ENCODE measurements at places on chromosomes 2 and 18. TPM values are rescaled to one million over a fixed set of nuclear protein-coding genes. Genes with fewer than 3 reads are reported as not detected.

The LYG1 gene
- 0.35 TPM for total RNA-seq

The NLRC4 gene
- not detected for total RNA-seq

GRCh38 chr2:15940661-15941480 lies 521 bp downstream of the MYCN start:
- H3K4me1 ChIP-seq: no peaks in the 10 kb centered on the region
- no peak for DNase-seq
- H3K36me3 ChIP-seq: peaks cover 14% of the 10 kb centered on the region
- peak overlapping the region; percentile 98 for H3K27ac ChIP-seq
- H3K4me3 ChIP-seq: peak overlapping the region; percentile 87

DNA sequence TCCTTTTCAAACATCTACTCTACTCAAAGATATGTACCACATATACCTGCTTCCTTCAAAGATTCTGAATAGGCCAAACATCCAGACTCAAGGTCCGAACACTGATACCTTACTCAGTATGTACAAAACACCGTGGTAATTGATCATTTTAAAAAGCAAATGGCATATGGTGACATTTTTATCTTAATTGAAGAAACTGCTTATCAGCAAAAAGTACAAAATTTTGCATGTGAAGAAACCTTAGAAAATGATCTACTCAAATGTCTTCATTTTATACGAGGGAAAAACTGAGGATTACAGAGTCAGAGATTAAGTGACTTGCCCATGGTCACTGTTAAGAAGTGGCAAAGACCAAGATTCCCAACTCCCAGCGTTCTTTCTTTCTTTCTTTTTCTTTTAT lies 133.0 kb downstream of the CACNB4 start:
- H3K4me1 ChIP-seq: no peaks in the 10 kb centered on the region
- no peak overlapping the region for H3K4me3 ChIP-seq
- no peaks in the 10 kb centered on the region for H3K36me3 ChIP-seq

DNA sequence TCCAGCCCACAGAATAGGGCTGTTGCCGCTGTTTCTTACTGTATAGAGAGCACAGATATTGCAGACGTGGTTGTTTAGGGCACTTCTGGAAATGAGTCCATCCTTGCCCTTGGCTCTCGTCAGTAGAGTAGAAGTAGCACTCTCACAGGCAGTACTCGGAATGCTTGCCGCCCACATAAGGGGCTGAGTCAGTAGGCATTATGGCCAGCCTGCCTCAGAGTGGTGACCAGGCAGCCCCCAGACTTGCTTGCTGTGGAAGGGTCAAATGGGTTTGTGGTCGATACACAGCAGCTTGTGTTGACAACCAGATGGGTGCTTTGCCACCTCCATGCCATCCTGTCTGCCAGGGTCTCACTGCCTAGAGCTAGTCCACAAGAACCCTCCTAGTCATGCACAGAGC lies 38.7 kb downstream of the PLEKHB2 start:
- H3K27me3 ChIP-seq: no peaks in the 10 kb centered on the region
- H3K27ac ChIP-seq: no peak overlapping the region
- peaks cover 3% of the 10 kb centered on the region for H3K4me1 ChIP-seq
- DNase-seq: no peak

DNA sequence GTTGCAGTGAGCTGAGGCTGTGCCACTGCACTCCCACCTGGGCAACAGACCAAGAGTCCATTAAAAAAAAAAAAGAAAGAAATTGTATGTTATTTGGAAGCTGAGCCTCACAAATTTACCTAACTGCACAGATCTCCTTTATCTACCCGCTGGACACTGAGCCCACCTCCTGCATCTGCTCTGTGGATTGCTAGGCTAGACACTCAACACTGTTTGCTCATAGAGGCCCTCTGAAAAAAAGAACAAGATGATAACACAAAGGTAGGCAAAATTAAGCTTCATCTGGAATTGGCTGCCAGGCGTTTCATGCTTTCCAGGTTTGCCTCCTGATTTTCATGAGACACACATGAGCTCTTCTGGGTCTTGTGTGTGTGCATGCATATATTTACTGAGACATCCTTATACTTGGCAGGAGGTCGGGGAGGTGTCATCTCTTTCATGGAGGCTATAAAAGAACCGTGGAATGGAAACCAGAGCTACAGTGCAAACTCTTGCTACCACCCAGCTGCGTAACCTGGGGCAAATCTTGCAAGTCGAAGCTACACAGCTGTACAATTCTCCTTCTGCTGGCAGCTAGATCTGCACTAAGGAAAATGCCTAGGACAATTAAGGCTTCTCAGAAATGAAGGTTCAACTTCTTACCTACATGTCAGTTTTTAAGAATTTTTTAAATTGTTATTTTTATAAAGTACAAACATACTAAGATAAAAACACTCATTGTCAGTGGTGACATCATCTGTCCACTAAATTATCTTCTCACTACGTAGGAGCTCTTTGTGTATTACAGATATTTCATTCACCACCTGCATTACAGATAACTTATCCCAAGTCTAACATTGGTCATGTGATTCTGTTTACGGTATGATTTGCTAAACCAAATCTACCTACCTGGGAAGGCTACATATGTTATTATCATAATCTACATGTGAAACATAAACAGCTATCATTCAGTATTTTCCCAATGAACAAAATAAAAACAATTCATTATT lies 63.1 kb downstream of the CABYR start:
- H3K27me3 ChIP-seq: no peaks in the 10 kb centered on the region
- no peaks in the 10 kb centered on the region for H3K36me3 ChIP-seq
- DNase-seq: no peak
- H3K4me3 ChIP-seq: no peak overlapping the region
- H3K27ac ChIP-seq: no peak overlapping the region

DNA sequence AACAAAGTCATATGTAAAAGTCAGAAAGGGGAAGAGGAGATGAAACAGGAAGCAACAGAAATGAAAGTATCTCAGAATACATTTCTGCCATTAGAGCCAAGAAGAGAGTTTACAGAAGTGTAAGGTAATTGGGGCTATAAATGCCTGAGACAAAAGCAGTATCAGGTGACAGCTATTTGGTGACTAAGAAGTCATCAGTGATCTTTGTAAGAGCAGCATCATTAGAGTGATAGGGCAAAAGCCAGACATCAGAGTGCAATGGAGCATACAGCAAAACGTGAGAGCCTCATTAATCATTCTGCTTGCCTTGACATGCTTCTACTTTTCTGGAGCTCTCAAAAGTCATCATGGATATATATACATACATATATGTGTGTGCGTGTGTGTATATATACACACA lies 804.7 kb upstream of the PIK3C3 start:
- H3K27ac ChIP-seq: no peak overlapping the region
- H3K4me3 ChIP-seq: no peak overlapping the region
- H3K27me3 ChIP-seq: no peaks in the 10 kb centered on the region

The HOXD8 gene
- not detected for total RNA-seq

GRCh38 chr2:86011449-86011941 lies 94.2 kb downstream of the POLR1A start:
- no peaks in the 10 kb centered on the region for H3K36me3 ChIP-seq
- no peak overlapping the region for H3K4me3 ChIP-seq
- no peak for DNase-seq
- no peaks in the 10 kb centered on the region for H3K4me1 ChIP-seq
- no peaks in the 10 kb centered on the region for H3K27me3 ChIP-seq

DNA sequence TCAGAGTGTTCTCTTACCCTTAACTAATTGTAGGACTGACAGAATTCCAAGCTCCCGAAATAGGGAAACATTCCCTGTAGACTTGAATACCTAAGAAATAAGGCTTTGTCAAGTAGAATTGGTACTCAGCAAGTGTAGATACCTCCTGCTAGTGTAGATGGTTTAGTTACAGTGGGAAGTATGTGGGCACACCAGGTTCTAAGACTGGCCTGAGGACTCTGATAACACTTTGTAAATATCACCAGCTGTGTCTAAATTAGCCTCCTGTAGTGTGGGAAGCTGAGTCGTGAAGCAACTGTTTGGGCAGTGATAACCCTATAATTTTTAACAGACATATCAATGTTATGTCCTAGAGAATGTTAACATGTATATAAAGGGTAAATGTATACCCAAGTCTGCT lies 304.5 kb downstream of the SLC8A1 start:
- peak; percentile 59 for DNase-seq
- H3K27me3 ChIP-seq: no peaks in the 10 kb centered on the region
- no peak overlapping the region for H3K4me3 ChIP-seq
- H3K36me3 ChIP-seq: no peaks in the 10 kb centered on the region

DNA sequence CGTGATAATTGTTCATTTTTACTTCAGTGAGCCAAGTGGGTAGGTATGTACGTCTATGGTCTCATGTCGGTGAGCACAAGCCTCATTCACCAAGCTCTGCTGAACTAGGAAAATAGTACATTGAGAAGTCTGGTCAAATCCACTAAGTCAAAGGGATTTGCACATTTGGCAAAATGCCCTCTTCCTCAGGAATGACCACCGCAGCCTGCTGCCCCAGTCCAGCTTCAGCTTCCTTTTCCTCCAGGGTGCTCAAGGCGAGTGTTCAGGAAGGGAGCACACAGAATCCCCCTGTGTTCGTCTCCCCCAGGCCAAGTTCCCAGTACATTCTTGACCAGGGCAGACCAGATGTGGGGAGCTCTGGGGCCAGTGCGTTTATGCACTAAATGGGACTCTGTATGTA lies 23.0 kb downstream of the TCF7L1 start:
- peaks cover 17% of the 10 kb centered on the region for H3K4me1 ChIP-seq
- no peak overlapping the region for H3K4me3 ChIP-seq
- peaks cover 25% of the 10 kb centered on the region for H3K36me3 ChIP-seq
- no peak overlapping the region for H3K27ac ChIP-seq
- no peak for DNase-seq

- no peak overlapping the region for H3K27ac ChIP-seq
- H3K36me3 ChIP-seq: peaks cover 40% of the 10 kb centered on the region
- no peak for DNase-seq
- H3K27me3 ChIP-seq: no peaks in the 10 kb centered on the region
Observed at GRCh38 chr2:71120195-71120594, 9.8 kb downstream of the MCEE start.

DNA sequence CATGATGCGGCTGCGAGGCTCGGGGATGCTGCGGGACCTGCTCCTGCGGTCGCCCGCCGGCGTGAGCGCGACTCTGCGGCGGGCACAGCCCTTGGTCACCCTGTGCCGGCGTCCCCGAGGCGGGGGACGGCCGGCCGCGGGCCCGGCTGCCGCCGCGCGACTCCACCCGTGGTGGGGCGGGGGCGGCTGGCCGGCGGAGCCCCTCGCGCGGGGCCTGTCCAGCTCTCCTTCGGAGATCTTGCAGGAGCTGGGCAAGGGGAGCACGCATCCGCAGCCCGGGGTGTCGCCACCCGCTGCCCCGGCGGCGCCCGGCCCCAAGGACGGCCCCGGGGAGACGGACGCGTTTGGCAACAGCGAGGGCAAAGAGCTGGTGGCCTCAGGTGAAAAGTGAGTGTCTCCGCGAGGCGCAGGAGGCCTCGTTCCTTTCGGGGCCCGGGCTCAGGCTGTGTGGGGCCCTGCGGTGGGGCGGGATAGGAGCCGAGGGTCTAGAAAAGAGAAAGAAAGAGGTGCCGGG lies 520 bp downstream of the GLS start:
- peaks cover 10% of the 10 kb centered on the region for H3K36me3 ChIP-seq
- no peaks in the 10 kb centered on the region for H3K4me1 ChIP-seq
- peak overlapping the region; percentile 84 for H3K4me3 ChIP-seq
- H3K27me3 ChIP-seq: no peaks in the 10 kb centered on the region
- peak overlapping the region; percentile 27 for H3K27ac ChIP-seq

DNA sequence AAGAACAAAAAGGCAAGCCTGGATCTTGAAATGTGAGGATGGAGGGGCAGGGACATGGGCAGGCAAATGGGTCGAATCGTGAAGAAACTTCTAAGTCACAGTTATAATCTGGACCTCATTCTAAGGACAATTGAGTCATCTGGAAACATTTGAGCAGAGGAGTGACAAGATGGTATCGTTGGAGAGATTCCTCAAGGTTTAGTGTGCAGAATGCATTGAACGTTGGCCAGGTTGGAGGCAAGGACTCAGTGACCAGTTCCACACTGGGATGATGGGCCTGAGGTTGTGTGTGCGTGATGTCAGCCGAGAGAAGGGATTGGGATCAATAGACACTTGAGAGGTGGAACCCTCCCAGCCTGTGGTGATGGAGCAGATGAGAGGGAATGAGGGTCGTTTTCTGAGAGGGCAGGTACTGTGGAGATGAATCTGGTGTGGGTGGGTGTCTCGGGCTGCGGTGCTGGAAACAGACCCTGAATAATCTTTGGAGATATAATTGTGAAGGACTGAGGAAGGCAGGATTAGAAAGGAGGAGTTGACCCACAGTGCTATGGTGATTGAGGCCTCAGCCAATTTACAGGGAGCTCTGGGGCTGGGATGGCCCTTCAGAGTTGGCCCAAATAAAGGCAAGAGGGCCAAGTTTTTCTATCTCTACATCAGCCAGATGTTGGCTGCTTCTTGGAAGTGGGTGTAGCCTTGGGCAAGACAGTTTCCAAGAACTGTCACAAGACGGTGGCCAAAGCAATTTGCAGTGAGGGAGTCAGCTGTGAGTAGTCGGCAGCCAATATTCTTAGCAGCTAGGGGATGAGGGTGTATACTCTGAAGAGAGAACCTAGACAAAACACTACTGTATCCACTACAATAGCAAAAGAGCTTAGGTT lies 5.8 kb upstream of the ZNF532 start:
- no peaks in the 10 kb centered on the region for H3K36me3 ChIP-seq
- H3K4me1 ChIP-seq: peaks cover 16% of the 10 kb centered on the region
- no peak for DNase-seq
- H3K27ac ChIP-seq: no peak overlapping the region
- H3K27me3 ChIP-seq: no peaks in the 10 kb centered on the region
- no peak overlapping the region for H3K4me3 ChIP-seq

DNA sequence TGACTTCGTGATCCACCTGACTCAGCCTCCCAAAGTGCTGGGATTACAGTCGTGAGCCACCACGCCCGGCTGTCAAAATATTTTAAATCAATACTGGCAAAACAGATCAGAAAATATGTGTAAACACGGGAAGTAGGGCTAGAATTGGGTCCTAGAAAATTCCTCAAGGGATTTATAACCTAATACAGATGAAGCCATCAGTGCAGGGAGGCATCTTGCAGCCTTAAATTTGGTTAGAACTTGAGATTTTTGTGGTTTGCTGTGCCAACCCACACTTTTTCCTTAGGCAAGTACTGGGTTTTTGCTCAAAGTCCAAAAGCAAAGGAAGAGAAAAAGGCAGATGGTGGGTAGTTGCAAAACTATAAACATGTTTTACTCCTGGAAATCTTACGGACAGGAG lies 33.7 kb upstream of the NFE2L2 start:
- DNase-seq: no peak
- H3K27me3 ChIP-seq: peaks cover 12% of the 10 kb centered on the region
- H3K27ac ChIP-seq: no peak overlapping the region

GRCh38 chr2:146982393-146982846 lies 862.4 kb upstream of the ACVR2A start:
- H3K4me1 ChIP-seq: no peaks in the 10 kb centered on the region
- no peak overlapping the region for H3K27ac ChIP-seq
- no peak for DNase-seq
- H3K4me3 ChIP-seq: no peak overlapping the region
- no peaks in the 10 kb centered on the region for H3K27me3 ChIP-seq
- no peaks in the 10 kb centered on the region for H3K36me3 ChIP-seq
